ENCODE measurements at places on chromosomes 13 and 19.

DNA sequence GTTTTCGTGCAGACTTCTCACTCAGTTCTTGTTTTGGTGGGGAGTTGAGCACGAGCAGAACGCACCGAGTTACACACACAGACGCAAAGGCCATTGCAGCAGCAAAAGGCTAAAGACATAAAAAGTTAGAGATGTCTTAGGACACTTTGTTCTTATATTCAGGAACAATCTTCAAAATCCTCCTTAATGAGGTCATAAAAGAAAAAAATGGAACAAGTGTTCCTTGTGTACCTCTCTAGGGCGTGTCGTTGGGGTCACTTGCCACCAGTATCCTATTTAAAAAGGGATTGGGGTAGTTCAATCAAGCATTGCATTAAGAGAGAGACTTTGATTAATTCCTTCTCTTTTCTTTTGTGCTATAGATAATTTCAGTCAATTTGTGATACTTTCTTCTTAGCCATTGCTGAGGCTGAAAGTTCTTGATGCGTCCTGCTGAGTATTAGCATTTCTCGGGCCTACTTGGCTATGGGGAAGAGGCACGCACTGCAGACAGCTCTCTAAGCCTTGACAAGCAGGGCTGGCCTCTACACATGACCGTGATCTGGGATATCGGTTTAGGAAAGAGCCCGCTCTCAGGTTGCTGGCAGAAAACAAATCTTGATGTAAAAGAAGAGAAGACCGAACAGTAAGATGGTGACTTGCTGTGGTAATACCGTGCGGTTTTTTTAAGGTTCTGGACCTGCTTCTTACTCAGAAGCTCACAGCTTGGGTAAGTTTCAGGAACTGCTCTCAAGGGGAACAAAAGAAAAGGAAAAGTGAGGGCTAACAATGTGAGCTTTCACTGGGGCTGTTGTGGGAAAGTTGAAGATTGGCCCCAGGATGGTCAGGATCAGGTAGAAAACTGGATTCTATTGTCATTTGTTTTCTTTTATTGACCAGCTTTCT, 223.6 kb downstream of the TM9SF2 start:
- no peak for DNase-seq

GRCh38 chr13:45519493-45519892, 54.8 kb downstream of the COG3 start:
- no peak for DNase-seq

DNA sequence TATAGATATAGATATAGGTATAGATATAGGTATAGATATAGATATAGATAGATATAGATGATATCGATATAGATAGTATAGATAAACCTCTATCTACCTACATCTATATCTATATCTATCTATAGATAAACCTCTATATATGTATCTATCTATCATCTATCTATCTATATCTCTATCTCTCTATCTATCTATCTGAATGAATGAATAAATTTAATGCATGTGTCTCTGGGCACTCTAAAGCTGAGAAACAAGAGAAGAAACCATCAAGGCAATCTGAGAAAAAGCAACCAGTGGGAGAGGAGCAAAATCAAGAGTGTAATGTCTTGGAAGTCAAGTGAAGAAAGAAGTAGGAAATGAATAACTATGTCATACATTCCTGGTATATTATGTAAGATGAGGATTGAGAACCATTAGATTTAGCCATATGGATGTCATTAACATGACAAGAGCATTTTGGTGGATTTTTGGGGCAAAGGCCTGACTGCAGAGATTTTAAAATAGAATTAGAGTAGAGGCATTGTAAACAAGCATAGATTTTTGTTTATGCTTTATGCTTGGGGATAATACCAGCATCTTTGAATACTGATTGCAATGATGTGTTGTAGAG, 1262.7 kb upstream of the MIR17HG start:
- DNase-seq: no peak

GRCh38 chr19:53978975-53979801, 12.2 kb upstream of the CACNG6 start:
- DNase-seq: no peak

DNA sequence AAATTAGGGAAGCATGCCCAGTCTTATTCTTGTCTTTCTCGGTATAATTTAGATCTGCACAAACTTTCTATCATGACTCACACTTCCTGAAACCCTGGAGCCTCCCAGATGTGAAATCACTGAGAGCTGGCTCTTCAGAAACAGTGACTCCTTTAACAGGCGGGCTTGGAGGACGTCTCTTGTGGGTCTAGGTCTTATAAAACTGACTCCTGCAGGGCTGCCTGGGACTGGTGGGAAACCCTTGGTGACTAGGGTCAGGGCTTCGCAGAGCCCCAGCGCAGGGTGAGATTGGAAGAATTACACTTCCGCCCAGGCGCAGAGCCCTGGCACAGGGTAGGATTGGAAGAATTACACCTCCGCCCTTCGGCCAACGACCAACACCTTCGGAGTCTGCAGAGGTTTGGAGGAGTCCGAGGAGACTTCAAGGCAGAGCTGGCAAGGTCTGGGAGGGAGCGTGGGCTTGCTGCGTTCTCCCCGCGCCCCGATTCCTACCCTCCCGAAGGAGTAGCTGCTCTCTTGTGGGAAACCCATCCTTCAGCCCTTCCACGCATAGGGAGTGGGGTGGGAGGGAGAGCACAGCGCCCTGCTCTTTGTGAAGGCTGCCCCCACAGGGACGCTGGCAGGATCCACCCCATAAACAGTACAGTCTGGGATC, 43.4 kb upstream of the MAP3K10 start:
- DNase-seq: no peak

GRCh38 chr19:55482156-55482961, 2.6 kb upstream of the NAT14 start:
- no peak for DNase-seq

Data from stimulated activated CD4-positive, alpha-beta T cell treated with anti-CD3 and anti-CD28 coated beads, Interleukin-1b, Interleukin-23, amount 100 ng/mL, for 1 hour (primary cell).